NCI-H1417 treated with DMSO at 0.1 percent for 48 hours (cell line): ENCODE measurements at places on chromosomes 12 and 14.

- DNase-seq: no peak
Observed at GRCh38 chr12:67710582-67710981, 62.0 kb downstream of the DYRK2 start.

DNA sequence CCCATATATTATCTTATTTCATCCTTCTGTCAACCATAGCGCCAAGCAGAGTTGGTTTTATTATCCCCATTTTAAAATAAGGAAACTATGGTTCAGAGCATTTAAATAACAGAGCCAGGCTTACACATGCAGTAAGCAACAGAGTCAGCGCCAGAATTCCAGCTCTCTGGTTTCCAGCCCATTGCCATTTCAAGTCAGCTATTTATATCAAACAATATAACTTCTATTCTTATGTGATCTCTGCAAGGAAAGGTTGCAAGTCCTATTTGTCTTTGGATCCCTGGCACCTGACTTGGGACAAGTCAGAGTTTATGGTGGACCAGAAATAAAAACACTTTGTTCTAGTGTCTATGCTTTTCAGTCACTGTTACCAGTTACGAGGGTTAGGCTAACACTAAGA is 174.1 kb upstream of the EEA1 start:
- DNase-seq: no peak

GRCh38 chr12:40559865-40560264 is 132.4 kb upstream of the CNTN1 start:
- no peak for DNase-seq

- no peak for DNase-seq
Observed at GRCh38 chr14:59455411-59455810, 9.8 kb downstream of the GPR135 start.

- no peak for DNase-seq
Observed at GRCh38 chr12:12176402-12176801, 90.4 kb downstream of the LRP6 start.

DNA sequence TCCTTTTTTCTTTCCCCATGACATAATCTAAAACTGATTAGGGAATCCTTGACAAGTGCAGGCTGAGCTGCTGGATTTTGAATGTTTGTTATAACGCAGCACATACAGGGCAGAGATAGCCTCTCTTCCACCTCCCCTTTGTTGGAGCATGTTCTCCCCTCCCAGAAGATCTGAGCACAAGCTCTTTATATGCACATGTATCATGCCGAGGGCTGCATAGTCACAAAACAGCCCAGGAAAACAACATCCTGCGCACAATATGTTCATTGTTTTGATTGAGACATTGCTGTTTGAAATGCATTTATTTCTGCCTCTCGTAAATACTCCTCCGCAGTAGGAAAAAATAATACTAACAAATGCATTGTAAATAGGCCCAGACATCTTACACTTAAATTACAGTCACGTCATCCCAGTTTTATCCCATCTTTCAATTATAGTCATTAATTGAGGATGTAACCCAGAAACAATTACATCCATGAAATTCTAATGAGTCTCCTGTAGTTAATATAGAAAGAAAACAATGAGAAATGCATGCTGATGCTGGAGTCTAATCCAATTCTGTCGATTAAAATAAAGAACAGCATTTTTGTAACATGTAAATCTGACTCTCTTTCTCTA is 401.8 kb downstream of the BTG1 start:
- DNase-seq: no peak

GRCh38 chr12:108806921-108807320 is 50.5 kb downstream of the SSH1 start:
- no peak for DNase-seq

GRCh38 chr12:54356951-54357356 is 7.3 kb downstream of the GPR84 start:
- no peak for DNase-seq

- DNase-seq: no peak
Observed at GRCh38 chr14:92215579-92215978, 93.8 kb downstream of the CPSF2 start.

DNA sequence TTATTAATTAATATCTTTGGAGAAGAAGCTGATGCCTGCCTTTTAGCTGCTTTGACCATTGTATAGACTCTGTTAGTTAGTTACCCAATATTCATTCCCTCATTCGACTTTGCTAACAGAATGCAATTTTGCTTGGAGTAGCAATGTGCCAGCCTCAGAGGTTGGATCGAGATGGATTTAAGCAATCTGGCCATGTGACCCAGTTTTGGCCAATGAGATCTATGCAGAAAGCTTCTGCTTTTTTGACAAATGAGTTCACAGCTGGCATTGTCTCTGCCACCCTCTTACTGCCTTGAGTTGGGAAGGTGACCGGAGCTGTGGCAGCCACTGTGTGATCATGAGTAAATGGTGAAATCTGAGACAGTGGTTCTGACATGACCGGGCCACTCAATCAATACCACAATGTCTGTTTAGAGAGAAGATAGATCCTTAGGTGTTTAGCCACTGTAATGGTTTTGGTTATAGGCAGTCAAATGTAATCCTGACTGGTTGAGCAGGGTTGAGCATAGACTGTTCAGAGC is 74.9 kb upstream of the MED13L start:
- DNase-seq: no peak

- DNase-seq: no peak
Observed at GRCh38 chr14:92542766-92543554, 29.4 kb downstream of the RIN3 start.

DNA sequence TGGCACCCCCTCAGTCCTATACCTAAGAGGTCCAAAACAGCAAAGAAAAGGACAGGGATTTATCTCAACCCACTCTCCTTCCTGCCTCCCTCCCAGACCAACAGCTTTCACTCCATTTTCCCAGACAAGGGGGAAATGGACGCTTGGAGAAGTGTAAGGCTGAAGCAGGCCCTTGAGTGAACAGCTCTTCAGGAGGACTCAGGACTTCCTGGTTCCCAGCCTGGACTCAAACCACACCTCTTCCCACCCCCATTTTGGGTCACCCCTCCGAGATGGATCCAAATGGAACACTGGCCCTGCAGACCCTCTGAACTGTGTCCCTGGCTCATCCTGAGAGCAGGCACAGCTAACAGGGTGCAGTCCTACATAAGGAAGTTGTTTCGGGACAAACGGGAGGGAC is 2.7 kb downstream of the KMT2D start:
- DNase-seq: no peak

- DNase-seq: no peak
Observed at GRCh38 chr14:71290960-71291466, 383.8 kb downstream of the PCNX1 start.
